CD8-positive, alpha-beta T cell (primary cell): ENCODE measurements at places on chromosomes 6 and 20.

GRCh38 chr20:533526-533925 lies 10.1 kb downstream of the CSNK2A1 start:
- no peak for DNase-seq

- peak; percentile 55 for DNase-seq
These were observed 42.3 kb upstream of the PTPN1 start for GRCh38 chr20:50467718-50468356.

DNA sequence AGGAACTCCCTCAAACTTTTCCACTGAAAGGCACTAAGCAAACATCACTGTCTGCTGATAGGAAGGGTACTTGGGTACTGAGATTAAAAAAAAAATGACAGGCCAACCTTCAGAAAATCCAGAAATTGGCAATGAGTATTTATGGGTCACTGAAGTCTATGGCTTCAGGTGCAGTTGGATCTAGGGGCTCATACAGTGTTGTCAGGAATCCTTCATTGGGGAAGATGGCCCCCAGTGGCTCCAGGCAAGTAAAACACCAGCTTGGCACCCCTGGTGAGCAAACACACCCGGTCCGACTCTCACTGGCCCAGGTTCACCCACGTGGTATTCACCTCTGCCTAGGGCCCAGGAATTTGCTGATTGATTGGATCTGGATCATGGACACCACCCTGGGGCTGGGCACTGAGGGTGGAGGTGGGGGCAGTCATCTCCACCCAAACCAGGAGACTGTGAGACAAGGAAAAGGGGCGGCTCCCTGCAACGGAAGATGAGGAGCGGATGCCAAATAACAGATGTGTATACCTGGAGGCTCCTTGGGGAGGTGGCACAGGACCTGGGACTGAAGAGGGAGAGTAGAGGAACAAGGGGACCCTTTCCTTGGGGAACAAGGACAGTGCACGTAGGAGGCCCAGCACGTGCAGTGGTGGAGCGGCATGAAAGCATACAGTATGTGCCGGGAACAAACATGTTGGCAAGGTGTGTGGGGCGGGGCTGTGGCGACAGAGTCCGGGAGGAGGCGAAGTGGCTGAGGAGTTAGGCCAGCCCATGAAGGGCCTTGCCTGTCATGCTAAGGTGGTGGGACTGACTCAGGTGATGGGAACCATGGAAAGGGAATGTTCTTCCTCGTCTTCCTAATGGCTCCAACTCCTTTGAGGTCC lies 4.7 kb downstream of the SLC2A10 start:
- DNase-seq: no peak

DNA sequence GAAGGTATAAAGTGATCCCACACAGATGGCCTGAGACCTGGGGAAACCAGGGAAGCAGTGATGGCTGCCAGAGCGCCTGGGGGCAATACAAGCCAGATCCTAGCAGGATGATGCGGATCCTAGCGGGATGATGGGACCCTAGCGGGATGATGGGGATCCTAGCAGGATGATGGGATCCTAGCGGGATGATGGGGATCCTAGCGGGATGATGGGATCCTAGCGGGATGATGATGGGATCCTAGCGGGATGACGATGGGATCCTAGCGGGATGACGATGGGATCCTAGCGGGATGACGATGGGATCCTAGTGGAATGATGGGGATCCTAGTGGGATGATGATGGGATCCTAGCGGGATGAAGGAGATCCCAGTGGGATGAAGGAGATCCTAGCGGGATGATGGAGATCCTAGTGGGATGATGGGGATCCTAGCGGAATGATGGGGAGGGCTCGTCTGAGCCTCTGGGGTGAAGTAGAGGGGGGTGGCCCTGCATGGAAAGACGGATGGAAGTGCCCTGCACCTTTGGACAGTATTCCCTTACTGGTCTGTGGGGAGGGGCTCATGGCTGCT lies 44.2 kb upstream of the CDH22 start:
- no peak for DNase-seq

- no peak for DNase-seq
These were observed 133.6 kb downstream of the SYNE1 start for GRCh38 chr6:152503546-152503945.

GRCh38 chr20:32327087-32327681 lies 30.9 kb upstream of the ASXL1 start:
- no peak for DNase-seq

DNA sequence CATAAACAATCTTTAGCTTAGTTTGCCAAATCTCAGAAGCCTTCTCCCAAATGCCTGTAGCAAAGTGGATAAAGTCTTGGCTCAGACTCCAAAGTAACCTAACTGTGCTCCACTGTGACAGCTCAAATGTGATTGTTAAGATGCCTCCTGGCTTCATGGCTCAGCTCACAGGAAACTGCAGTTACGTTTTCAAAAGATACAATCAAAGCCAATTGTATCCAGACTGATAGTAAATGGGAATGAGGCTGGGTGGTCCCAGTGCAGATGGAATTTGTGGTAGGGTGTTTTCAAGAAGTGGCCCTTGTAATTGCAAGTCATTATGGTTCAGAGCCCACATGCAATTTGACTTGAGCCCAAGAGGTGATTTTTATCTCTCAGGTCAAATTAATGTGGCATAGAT lies 151.2 kb upstream of the TAB2 start:
- DNase-seq: no peak

- no peak for DNase-seq
These were observed 657 bp upstream of the LTV1 start for GRCh38 chr6:143842461-143842901.

- no peak for DNase-seq
These were observed 11.2 kb upstream of the PCMTD2 start for GRCh38 chr20:64244281-64244805.
